Activated CD4-positive, alpha-beta memory T cell treated with anti-CD3 and anti-CD28 coated beads for 36 hours (primary cell): ENCODE measurements at places on chromosomes 6 and 20.

DNA sequence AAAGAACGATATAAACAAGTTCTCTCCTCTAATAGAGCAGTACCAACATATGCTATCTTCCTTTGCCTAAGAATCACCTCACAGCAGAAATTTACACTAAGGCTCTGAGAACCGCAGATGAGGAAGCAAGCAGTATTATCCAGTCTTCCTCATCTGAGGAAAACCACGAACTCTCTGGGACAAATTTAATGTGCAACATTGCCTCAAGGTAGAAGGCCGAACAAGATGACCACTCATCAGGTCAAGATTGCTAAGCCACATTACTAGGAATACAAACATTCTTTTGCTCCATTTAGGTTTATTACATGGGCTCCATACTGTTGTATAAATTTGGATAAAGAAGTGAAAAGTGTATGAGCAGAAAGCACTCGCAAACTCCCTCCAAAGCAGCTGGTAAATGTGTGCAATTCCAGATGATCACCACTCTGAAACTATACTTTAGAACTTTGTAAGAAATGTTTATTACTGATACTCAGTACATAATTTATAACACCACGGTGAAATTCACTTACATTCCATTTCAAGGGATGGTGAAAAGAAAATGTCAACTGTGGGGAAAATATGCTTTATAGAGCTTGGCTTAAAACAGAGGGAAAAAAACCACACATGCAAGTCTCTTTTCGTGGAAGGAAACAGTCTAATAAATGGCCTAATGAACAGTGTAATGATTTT is 398.4 kb downstream of the BTBD9 start:
- no peak for DNase-seq

GRCh38 chr6:41535766-41536165 is 10.4 kb upstream of the FOXP4 start:
- no peak for DNase-seq

- peak; percentile 72 for DNase-seq
These were observed 4.4 kb downstream of the CPNE1 start for GRCh38 chr20:35660122-35660937.

DNA sequence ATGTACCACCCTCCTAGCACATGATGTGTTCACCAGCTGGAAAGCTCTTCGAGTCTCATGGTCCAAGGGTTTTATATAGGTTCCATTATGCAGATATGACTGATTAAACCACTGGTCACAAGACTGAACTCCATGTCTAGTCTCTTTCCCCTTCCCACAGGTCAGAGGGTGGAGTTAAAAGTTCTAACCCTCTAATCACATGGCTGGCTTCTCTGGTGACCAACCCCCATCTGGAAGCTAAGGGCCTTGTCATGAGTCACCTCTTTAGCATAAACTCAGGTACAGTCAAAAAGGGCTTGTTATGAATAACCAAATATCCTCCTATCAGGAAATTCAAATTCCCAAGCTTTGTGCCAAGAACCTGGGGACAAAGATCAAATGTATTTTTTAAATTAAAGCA is 52.0 kb upstream of the KLHL31 start:
- DNase-seq, result no peak

GRCh38 chr20:64176551-64176950 is 12.3 kb downstream of the MYT1 start:
- DNase-seq, result no peak
